Caco-2 (cell line): ENCODE measurements at places on chromosomes 4 and X. TPM values are rescaled to one million over a fixed set of nuclear protein-coding genes. Genes with fewer than 3 reads are reported as not detected.

GRCh38 chrX:24259544-24260240, 54.2 kb downstream of the SUPT20HL2 start:
- no peak overlapping the region for H3K4me3 ChIP-seq
- H3K36me3 ChIP-seq = no peaks in the 10 kb centered on the region
- peak; percentile 29 for DNase-seq
- H3K27ac ChIP-seq = no peak overlapping the region
- H3K4me1 ChIP-seq = no peaks in the 10 kb centered on the region

DNA sequence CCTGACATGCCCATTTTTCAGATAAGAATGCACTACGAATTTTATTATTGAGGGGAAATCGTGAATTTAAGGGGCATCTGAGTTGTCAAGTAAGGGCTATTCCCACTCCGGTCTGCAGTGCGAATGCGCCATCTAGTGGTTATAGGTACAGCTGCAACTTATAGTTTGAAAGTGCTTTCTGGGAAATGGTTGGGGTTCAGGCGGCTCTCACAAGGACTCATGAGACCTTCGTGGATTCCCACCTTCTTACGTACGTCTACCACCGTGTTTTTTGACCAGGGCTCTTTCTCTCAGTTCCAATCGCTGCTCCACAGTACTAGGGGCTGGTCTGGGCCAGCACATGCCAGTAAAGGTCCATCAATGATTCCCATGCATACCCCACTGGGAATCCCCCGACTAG, 12.3 kb downstream of the MSL3 start:
- no peaks in the 10 kb centered on the region for H3K27me3 ChIP-seq
- no peak overlapping the region for H3K4me3 ChIP-seq
- no peaks in the 10 kb centered on the region for H3K4me1 ChIP-seq
- peak; percentile 22 for DNase-seq

DNA sequence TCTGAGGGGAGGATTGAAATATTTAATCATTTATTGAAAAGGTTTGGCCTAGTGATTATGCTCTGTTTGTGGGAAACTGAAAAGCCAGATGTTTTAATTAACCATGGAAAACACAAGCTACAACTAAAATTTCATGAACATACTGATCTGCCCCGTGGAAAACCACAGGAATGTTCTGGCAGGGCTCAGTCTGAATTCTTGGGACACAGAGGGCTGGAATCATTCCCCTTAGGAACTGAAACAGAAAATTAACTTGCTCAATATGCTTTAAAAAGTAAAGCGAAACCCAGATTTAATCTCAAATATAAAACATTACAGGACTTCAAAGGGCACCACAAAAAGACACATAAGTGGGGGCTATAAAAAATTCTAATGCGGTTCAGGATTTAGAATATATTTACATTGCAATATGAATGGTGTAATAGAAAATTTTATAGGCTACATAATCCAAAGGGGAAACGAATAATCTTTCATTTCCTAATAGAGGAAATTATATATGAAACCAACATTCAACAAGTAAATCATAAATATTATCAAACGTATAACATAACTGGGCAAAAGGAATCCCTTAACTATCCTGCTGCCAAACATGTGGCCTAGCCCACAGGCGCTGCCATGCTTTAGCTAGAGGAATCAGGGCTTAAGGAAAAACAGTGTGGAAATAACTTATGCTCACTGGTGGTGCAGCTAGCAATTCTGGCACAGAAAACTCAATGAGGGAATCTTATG, 70.9 kb downstream of the APBB2 start:
- peak overlapping the region; percentile 45 for H3K27ac ChIP-seq
- no peaks in the 10 kb centered on the region for H3K27me3 ChIP-seq
- H3K36me3 ChIP-seq = peaks cover 2% of the 10 kb centered on the region; the same call in 1 of the 2 replicates
- no peak for DNase-seq
- no peak overlapping the region for H3K4me3 ChIP-seq

Gene EGFL6
- 0.16 and 0.26 TPM in 2 replicates for total RNA-seq

Gene MSX1
- total RNA-seq = 30.0 and 35.1 TPM in 2 replicates

DNA sequence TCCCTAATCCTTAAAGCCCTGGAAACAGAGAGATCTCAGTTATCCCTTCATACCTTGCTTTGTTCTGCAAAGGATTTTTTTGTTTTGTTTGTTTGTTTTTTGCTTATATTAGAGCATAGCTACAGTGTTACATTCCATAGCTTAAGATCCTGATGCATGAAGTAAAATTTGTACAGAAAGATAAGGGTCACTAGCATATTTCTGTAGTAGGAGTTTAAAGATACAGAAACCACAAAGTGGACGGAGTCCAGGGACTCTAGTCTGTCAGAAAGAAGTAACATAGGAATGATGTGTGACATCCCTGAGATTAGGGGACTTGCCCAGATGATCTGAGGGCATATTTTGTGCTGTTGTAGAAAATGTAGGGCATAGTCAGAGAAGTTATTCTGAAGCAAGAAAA, 151.9 kb upstream of the PLAC1 start:
- no peaks in the 10 kb centered on the region for H3K4me1 ChIP-seq
- DNase-seq = no peak
- H3K36me3 ChIP-seq = no peaks in the 10 kb centered on the region
- H3K4me3 ChIP-seq = no peak overlapping the region

DNA sequence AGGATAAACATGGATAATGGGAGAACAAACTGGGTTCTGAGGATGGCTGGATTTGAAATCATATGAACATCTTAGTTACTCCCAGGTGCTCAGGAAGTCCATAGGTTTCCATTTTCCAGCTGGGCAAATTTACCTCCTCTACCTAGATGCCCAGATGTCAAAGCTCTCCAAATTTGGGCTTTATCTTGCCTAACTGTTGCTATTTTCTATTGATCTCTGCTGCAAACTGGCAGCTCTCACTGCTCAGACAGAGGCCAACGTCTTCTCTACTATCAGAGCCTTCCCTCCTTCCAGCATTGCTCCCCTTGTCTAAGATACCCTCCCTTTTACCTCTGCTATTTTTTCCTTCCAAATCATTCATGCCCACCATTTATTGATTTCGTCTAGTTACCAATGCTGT, 62.1 kb downstream of the LDB2 start:
- H3K4me1 ChIP-seq = no peaks in the 10 kb centered on the region
- no peaks in the 10 kb centered on the region for H3K27me3 ChIP-seq
- no peaks in the 10 kb centered on the region for H3K36me3 ChIP-seq
- no peak overlapping the region for H3K4me3 ChIP-seq
- no peak for DNase-seq

GRCh38 chrX:39613482-39613995, 484.2 kb downstream of the BCOR start:
- no peak overlapping the region for H3K27ac ChIP-seq
- H3K36me3 ChIP-seq = no peaks in the 10 kb centered on the region
- no peaks in the 10 kb centered on the region for H3K4me1 ChIP-seq
- H3K27me3 ChIP-seq = no peaks in the 10 kb centered on the region

- no peaks in the 10 kb centered on the region for H3K36me3 ChIP-seq
- H3K27me3 ChIP-seq = no peaks in the 10 kb centered on the region
- H3K27ac ChIP-seq = no peak overlapping the region
- H3K4me1 ChIP-seq = peaks cover 6% of the 10 kb centered on the region; the same call in 1 of the 2 replicates
- peak; percentile 84 for DNase-seq
These were observed 30.1 kb upstream of the SCOC start for GRCh38 chr4:140343303-140343702.

DNA sequence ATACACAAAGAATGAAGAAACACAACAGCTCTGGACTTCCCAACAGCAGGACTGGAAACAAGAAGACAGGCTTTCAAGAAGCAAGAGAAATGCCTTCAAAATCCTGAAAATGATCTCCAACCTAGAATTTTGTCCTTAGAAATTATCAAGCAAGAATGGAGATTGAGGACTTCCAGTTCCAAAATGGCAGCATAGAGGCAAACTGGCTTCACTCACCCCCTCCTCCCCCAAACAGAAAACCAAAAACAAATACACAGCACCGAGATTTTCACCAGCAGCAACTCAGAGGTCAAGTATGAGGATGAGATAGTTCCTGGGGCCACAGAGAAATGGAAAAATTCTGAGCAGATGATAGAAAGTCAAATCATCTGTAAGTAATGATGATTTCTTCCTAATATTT, 40.5 kb upstream of the LRBA start:
- H3K4me1 ChIP-seq = no peaks in the 10 kb centered on the region
- no peak overlapping the region for H3K27ac ChIP-seq
- H3K36me3 ChIP-seq = no peaks in the 10 kb centered on the region
- no peak overlapping the region for H3K4me3 ChIP-seq
- DNase-seq = no peak

DNA sequence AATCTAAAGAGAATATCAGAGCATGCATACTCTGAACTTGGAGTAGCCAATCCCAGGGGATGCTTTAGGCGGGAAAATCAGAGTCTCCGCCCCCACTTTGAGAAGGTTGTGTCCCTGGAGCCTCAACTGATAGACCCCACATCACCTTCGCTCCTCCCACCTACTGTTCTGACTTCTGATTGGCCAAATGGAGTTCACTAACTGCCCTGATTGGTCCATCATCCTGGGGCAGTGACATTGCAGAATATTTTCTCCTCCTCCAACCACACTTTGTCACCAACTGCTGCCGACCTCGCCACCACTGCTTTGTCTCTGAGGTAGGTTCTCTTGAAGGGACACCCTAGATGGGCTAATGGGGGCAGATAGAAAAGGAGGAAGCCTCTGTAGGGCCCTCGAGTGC, 22.7 kb upstream of the SPACA5B start:
- no peaks in the 10 kb centered on the region for H3K36me3 ChIP-seq
- DNase-seq = no peak
- H3K4me3 ChIP-seq = no peak overlapping the region
- H3K27ac ChIP-seq = no peak overlapping the region
- H3K27me3 ChIP-seq = no peaks in the 10 kb centered on the region

GRCh38 chr4:42331914-42332368, 65.3 kb upstream of the SHISA3 start:
- H3K27me3 ChIP-seq = no peaks in the 10 kb centered on the region
- H3K27ac ChIP-seq = no peak overlapping the region
- DNase-seq = no peak
- no peaks in the 10 kb centered on the region for H3K4me1 ChIP-seq
- H3K36me3 ChIP-seq = no peaks in the 10 kb centered on the region

Gene SMIM31
- not detected in 2 replicates for total RNA-seq

DNA sequence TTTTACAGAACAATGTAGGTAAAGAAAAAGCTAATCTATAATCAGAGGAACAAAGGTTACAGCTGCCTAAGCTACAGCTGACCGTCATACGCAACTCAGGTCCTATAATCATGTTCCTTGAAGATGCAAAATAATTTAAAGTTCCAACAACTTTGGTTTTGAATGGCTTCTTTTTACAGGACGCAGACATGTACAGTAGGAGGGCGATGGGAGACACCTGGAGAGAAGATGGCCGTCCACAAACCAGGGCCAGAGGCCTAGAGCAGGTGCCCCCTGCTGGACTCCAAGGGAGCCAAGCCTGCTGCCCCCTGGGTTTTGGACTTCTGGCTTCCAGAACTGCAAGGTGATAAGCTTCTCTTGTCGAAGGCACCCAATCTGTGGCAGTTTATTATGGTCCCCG, 10.6 kb downstream of the HGFAC start:
- DNase-seq = peak; percentile 47
- H3K4me1 ChIP-seq = no peaks in the 10 kb centered on the region
- H3K36me3 ChIP-seq = no peaks in the 10 kb centered on the region
- no peaks in the 10 kb centered on the region for H3K27me3 ChIP-seq
- no peak overlapping the region for H3K27ac ChIP-seq
- no peak overlapping the region for H3K4me3 ChIP-seq

GRCh38 chr4:107299646-107300045, 263.5 kb upstream of the DKK2 start:
- H3K27ac ChIP-seq = no peak overlapping the region
- no peaks in the 10 kb centered on the region; the same call in 1 of the 2 replicates for H3K27me3 ChIP-seq
- no peak for DNase-seq
- no peaks in the 10 kb centered on the region for H3K36me3 ChIP-seq

- no peak overlapping the region for H3K27ac ChIP-seq
- DNase-seq = no peak
- H3K36me3 ChIP-seq = no peaks in the 10 kb centered on the region
- no peaks in the 10 kb centered on the region for H3K27me3 ChIP-seq
These were observed 237.7 kb downstream of the GALNTL6 start for GRCh38 chr4:172050911-172051310.

DNA sequence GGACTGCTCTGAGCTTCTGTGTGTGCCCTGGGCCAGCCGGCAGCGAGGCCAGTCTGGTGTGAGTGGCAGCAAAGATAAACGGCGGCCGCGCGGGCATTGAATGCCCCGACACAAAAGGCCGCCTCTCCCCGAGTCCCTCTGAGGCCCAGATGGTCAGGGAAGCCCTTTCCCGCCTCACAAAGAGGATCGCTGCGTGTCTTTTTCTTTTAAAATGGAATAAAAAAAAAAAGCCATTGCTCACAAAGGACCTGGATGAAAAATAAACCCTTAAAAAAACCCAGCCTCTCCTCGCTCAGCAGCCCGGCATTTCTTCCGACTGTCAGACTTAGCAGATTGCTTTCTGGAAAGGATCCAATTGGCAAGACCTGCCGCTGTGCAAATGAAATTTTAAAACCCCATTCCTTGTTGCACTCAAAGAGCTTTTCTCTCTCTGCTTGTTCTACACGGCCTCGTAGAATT, 578.7 kb downstream of the BCOR start:
- H3K4me1 ChIP-seq = no peaks in the 10 kb centered on the region
- H3K27ac ChIP-seq = no peak overlapping the region
- no peaks in the 10 kb centered on the region for H3K27me3 ChIP-seq
- no peak overlapping the region for H3K4me3 ChIP-seq
- H3K36me3 ChIP-seq = no peaks in the 10 kb centered on the region

GRCh38 chr4:75327804-75328512, 186.2 kb downstream of the RCHY1 start:
- H3K27me3 ChIP-seq = no peaks in the 10 kb centered on the region
- no peak overlapping the region for H3K27ac ChIP-seq
- H3K4me1 ChIP-seq = no peaks in the 10 kb centered on the region
- no peak for DNase-seq

Gene HELQ
- 10.6 and 11.6 TPM in 2 replicates for total RNA-seq

- H3K36me3 ChIP-seq = no peaks in the 10 kb centered on the region
- H3K4me1 ChIP-seq = no peaks in the 10 kb centered on the region
- H3K27ac ChIP-seq = no peak overlapping the region
- no peaks in the 10 kb centered on the region for H3K27me3 ChIP-seq
These were observed 87.0 kb downstream of the ANXA3 start for GRCh38 chr4:78638337-78639172.

DNA sequence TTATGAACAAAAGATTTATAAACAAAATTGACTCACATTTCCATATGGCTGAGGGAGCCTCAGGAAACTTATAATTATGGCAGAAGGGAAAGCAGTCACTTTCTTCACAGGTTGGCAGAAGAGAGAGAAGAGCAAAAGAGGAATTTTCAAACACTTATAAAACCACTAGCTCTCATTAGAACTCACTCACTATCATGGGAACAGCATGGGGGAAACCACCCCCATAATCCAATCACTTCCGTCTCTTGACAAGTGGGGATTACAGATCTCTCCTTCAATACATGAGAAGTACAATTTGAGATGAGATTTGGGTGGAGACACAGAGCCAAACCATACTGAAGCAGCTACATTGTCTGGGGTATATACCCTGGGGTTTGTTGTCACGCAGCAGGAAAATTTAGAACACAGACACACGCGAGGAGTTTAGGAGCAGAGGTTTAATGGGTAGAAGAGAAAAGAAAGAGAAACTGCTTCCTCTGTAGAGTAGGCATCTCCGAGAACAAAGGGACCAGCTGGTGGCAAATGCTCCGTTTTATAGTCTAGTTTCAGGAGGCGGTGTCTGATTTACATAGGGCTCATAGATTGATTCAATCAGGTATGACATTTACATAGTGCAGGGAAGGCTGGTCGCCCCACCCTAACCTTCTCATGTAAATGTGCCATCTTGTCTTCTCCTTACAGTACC, 2277.7 kb upstream of the AGA start:
- no peaks in the 10 kb centered on the region for H3K4me1 ChIP-seq
- H3K36me3 ChIP-seq = no peaks in the 10 kb centered on the region

Gene CORIN
- 0.27 and 0.46 TPM in 2 replicates for total RNA-seq
